ENCODE measurements at places on chromosomes 11 and 22. TPM values are rescaled to one million over a fixed set of nuclear protein-coding genes. Genes with fewer than 3 reads are reported as not detected.

GRCh38 chr11:130653838-130654636 is 205.6 kb downstream of the ADAMTS15 start:
- H3K4me1 ChIP-seq: peaks cover 60% of the 10 kb centered on the region
- DNase-seq: peak; percentile 69
- no peaks in the 10 kb centered on the region for H3K27me3 ChIP-seq
- no peaks in the 10 kb centered on the region for H3K36me3 ChIP-seq
- H3K27ac ChIP-seq: peak overlapping the region; percentile 86

The TBX10 gene
- total RNA-seq: not detected

GRCh38 chr11:111559800-111560464 is 19.4 kb downstream of the LAYN start:
- no peaks in the 10 kb centered on the region for H3K27me3 ChIP-seq
- peaks cover 14% of the 10 kb centered on the region for H3K4me1 ChIP-seq
- no peak overlapping the region for H3K4me3 ChIP-seq
- peak overlapping the region; percentile 11 for H3K27ac ChIP-seq

DNA sequence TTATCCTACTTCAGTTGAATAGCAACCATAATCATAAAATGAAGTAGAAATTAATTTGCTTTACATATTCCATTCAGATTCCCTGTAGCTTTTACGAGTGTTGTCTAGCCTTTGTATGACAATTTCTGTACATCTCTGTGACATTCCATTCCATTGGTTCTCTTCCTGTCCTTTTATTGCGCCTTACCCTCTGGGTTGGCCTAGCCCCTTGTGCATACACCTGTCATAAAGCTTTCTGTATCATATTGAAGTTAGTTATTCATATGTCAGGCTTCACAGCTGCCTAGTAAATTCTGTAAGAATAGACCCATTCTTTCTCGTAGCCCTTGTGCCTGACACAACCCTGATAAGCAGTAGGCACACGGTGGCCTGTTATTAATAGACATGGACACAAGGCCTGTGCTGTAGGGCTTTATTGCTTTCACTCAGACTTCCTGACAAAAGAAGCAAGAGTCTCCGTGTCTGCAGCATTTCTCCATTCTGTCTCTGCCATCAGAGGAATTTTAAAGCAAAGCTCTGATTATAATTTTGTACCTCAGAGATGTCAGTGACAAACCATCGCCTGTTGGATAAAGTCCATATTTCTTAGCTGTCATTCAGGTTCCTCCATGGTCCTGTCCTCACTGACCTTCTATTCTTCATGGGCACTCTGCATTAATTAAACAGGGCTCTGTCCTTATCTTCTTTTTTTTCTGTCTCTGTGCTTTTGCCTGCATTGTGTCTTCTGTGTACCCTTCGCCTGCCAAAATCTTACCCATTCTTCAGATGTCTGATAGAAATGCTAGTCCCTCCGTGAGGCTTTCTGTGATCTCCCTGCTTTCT is 49.4 kb downstream of the BID start:
- H3K4me3 ChIP-seq: no peak overlapping the region
- peaks cover 35% of the 10 kb centered on the region for H3K4me1 ChIP-seq
- peaks cover 12% of the 10 kb centered on the region for H3K36me3 ChIP-seq
- peak overlapping the region; percentile 38 for H3K27ac ChIP-seq
- no peak for DNase-seq
- no peaks in the 10 kb centered on the region for H3K27me3 ChIP-seq

DNA sequence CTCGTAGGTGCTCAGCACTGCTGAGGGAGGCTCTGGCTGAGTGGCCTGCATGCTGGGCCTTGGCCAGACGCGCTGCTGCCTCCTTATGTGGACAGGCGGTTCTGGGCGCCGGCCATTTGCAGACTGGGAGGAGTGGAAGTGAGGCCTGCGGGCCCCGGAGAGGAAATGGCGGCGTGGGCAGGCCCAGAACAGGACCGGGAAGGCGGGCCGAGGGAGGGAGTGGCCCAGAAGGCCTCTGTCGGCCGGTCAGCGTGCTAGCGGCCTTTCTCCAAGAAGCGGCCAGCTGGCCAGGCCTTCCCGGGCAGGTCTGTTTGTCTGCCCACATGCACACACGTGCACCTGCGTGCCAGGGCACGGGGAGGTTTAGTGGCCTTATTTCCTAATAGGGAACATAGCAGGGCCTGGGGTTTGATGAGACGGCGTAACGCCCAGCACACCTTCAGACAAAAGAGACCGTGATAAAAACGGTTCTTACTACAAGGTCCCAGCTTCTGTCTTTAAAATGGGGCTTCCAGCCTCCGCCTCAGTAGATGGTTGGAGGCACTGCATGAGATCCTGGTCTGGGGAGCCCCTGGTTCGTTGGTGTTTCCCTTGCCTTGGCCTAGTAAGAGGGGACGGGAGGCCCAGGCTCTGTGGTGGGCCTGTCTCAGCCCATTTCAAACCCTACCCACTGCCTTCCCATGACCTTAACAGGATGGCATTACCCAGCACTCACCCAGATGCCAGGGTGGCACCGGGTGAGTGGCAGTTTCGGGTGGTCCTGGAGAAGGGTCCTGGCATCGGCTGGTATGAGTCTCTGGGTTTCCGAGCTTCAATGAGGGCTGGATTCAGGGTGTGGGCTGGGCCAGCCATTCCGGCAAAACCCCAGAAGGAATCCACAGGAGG is 65.1 kb upstream of the PPARA start:
- H3K4me3 ChIP-seq: peak overlapping the region; percentile 86
- no peaks in the 10 kb centered on the region for H3K36me3 ChIP-seq
- no peaks in the 10 kb centered on the region for H3K27me3 ChIP-seq
- H3K4me1 ChIP-seq: peaks cover 90% of the 10 kb centered on the region
- H3K27ac ChIP-seq: peak overlapping the region; percentile 96

The NLRP6 gene
- total RNA-seq: 6.6 TPM

GRCh38 chr22:17896586-17896985 is 122.3 kb upstream of the BID start:
- H3K36me3 ChIP-seq: peaks cover 27% of the 10 kb centered on the region
- H3K27me3 ChIP-seq: no peaks in the 10 kb centered on the region
- H3K4me1 ChIP-seq: no peaks in the 10 kb centered on the region
- H3K27ac ChIP-seq: no peak overlapping the region
- H3K4me3 ChIP-seq: no peak overlapping the region
- DNase-seq: no peak

DNA sequence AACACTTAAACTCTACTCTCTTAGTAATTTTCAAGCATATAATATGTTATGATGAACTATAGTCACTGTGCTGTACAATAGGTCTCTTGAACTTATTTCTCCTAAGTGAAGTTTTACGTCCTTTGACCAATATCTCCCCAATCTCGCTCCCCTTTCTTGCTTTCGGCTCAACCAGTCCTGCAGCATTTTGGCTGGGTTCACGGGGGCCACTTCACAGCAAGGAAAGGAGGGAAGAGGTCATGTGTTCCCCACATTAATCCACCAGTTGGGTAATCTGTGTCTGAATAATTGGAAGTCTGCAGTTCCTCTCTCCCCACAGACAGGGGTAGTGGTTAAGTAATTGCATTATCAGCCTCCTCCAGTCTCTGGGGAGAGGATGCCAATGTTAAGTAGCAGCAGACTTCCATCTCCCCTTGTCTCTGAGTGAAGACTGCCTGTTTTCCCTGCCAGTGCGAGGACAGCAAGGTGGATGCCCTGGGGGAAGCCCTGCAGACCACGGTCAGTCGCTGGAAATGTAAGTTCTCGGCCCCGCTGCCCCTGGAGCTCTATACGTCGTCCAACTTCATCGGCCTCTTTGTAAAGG is 59.2 kb upstream of the CRTAM start:
- H3K27ac ChIP-seq: no peak overlapping the region
- no peak for DNase-seq
- no peaks in the 10 kb centered on the region for H3K36me3 ChIP-seq

GRCh38 chr11:66221726-66222236 is 46.7 kb upstream of the RAB1B start:
- no peak overlapping the region for H3K27ac ChIP-seq
- DNase-seq: no peak
- H3K4me3 ChIP-seq: no peak overlapping the region
- no peaks in the 10 kb centered on the region for H3K4me1 ChIP-seq
- H3K36me3 ChIP-seq: peaks cover 22% of the 10 kb centered on the region

The POU2AF2 gene
- not detected for total RNA-seq

DNA sequence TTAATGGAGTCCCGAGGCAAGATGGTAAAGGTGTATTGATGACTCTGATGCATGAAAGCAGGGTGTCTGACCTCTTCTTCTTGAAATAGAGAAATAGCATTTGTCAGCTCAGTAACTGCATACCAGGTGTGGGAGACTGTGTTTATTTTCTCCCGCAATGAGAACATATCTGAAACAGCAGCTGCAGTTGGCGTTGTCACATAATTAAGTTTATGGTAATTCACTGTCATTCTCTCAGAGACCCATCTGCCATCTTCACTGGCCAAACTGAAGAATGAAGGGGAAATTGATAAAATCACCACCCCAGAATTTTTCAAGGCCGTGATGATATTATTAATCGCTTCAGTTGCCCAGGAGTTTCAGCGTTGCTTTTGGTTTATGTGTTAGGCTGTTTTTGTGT is 20.1 kb upstream of the MCHR1 start:
- no peak for DNase-seq
- peaks cover 12% of the 10 kb centered on the region for H3K4me1 ChIP-seq
- no peak overlapping the region for H3K27ac ChIP-seq
- no peak overlapping the region for H3K4me3 ChIP-seq
- H3K36me3 ChIP-seq: no peaks in the 10 kb centered on the region

DNA sequence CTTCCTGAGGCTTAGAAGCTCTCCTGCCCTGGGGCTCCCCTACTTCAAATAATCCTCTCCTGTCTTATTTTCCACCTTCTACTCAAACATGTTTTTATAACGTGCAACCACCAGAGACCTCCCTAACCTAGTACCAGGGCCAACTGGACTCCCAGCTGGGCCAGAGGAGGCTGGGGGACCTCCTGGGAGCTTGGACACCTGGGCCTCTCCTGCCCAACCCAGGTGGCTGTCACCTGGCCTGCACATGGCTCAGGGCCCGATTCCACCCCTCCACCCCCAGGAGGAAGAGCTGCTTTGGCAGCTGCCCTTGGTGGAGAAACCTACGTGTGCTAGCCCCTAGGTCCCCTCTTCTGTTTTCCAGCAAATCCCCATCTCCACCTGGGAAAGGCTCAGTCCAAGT is 105.2 kb downstream of the ABTB2 start:
- no peak for DNase-seq
- no peak overlapping the region for H3K27ac ChIP-seq
- H3K4me1 ChIP-seq: peaks cover 23% of the 10 kb centered on the region

GRCh38 chr11:43556612-43557375 is 123.7 kb upstream of the HSD17B12 start:
- H3K4me3 ChIP-seq: no peak overlapping the region
- peaks cover 7% of the 10 kb centered on the region for H3K4me1 ChIP-seq
- no peak overlapping the region for H3K27ac ChIP-seq

The PEX16 gene
- 12.1 TPM for total RNA-seq

The SGSM1 gene
- total RNA-seq: 11.1 TPM

The CD3G gene
- 0.27 TPM for total RNA-seq

DNA sequence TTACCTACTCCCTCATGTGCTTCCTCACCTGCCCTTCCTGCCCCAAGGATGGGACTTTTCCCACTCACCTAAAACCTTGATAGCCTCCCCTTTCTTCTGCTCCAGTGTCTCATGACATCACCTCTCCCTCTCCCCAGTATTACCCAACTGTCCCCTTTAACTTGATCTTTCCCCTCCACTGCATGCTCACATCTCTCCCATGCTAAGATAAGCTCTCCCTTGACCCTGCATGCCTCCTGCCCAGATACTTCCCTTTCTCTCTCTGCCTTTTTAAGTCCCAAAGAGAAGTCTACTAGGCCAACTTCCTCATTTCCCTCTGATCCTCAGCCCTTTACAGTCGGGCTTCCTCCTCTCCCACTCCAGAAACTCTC is 14.8 kb downstream of the CD3E start:
- no peaks in the 10 kb centered on the region for H3K36me3 ChIP-seq
- DNase-seq: no peak
- H3K4me1 ChIP-seq: peaks cover 7% of the 10 kb centered on the region
- H3K4me3 ChIP-seq: no peak overlapping the region

- no peak for DNase-seq
- H3K4me1 ChIP-seq: peaks cover 24% of the 10 kb centered on the region
- no peak overlapping the region for H3K4me3 ChIP-seq
Observed at GRCh38 chr11:128894286-128894681, 3.1 kb downstream of the KCNJ5 start.

DNA sequence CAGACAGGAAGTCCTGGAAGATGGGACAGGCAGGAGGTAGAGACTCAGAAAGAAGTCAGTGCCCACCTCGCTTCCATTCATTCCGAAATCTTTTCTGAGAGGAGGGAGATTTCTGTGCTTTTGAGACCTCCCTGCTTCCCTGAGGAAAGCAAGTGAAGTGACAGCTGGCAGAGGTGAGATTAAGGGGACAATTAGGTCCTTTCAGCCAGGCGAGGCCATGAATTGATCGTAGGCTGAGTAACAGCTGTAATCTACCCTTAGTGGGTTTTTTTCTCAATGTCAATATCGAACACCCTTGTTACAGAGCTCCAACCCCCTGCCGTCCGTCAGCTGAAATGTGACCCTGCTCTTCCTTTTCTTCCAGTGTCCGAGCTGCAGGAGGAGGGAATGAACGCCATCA is 96.0 kb downstream of the PARVA start:
- peaks cover 33% of the 10 kb centered on the region for H3K36me3 ChIP-seq
- H3K4me1 ChIP-seq: peaks cover 35% of the 10 kb centered on the region
- no peak overlapping the region for H3K27ac ChIP-seq
- H3K27me3 ChIP-seq: no peaks in the 10 kb centered on the region

The APBB1 gene
- 63.6 TPM for total RNA-seq

- no peaks in the 10 kb centered on the region for H3K27me3 ChIP-seq
- no peak overlapping the region for H3K4me3 ChIP-seq
- no peaks in the 10 kb centered on the region for H3K4me1 ChIP-seq
- H3K36me3 ChIP-seq: peaks cover 7% of the 10 kb centered on the region
Observed at GRCh38 chr22:26534874-26535602, 22.8 kb upstream of the TFIP11 start.

DNA sequence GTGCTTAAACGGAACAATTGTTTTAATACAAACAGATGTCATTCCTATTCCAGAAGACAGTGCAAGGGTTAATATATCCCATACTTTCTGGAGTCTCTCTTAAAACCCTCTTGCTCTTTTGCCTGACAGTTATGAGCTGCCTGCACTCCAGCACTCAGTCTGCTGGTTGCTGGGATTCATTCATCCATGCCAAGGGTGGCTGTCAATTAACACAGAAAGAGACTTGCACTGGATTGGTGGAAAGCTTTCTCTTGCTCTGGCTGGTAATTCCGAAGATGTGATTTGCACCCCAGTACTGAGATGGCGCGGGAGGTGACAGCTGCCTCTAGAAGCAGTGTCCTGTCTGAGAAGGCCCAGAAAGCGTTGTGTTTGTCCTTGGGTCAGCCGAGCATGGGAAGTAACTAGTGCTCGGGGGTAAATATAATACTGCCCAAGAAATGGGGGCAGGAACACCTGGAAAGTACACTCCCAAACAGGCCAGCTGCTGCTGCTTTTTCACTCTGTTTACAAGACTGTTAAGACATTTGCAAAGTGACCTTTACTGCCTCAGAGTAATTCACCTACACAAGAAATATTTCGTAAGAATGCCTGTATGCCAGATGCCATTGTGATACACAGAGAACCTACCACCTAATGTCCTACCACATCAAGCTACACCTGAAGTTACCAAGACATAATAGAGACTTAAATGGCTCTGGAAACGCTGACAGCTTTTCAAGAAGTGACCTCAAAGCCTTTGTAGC is 20.5 kb downstream of the SCUBE2 start:
- no peak for DNase-seq
- H3K36me3 ChIP-seq: no peaks in the 10 kb centered on the region
- H3K4me3 ChIP-seq: no peak overlapping the region
- H3K4me1 ChIP-seq: no peaks in the 10 kb centered on the region
- H3K27me3 ChIP-seq: no peaks in the 10 kb centered on the region
- H3K27ac ChIP-seq: no peak overlapping the region

- no peak overlapping the region for H3K27ac ChIP-seq
- H3K4me3 ChIP-seq: no peak overlapping the region
- no peak for DNase-seq
- H3K27me3 ChIP-seq: no peaks in the 10 kb centered on the region
- no peaks in the 10 kb centered on the region for H3K4me1 ChIP-seq
Observed at GRCh38 chr11:15169815-15170551, 55.3 kb downstream of the INSC start.

The KRTAP5-1 gene
- total RNA-seq: not detected

Data from thoracic aorta (tissue), 2 donors.